ENCODE measurements at places on chromosomes 16 and 17.

GRCh38 chr16:2954656-2955381 lies 9.3 kb upstream of the KREMEN2 start:
- no peak for DNase-seq

GRCh38 chr17:34637548-34638525 lies 58.5 kb downstream of the TMEM132E start:
- DNase-seq = peak; percentile 87

DNA sequence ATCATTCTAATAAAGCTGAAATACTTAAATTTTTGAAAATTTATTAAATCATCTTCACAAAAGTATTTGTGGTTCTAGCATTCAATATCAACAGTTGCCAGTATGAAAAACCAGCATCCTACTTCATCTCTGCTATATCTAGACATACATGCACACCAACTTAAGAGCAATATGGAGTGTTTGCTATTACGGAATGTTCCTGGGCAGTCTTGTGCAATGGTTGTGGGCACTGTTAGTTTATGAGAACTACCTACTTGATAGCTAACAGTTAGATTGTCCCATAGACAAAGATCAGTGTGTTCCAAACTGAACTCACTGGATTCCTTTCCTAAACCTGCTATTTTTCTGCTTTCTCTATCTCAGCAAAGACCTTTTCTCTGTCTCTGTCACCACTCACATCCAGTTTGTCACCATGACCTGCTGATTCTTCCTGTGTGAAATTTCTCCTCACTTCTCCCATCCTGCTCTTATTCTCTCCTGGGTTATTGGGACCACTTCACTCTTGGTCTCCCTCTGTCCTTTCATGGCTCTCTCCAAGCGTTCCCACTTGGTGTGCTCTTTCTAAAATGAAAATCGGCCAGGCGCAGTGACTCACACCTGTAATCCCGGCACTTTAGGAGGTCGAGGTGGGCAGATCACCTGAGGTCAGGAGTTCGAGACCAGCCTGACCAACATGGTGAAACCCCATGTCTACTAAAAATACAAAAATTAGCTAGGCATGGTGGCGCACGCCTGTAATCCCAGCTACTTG lies 27.7 kb downstream of the CNTROB start:
- DNase-seq = no peak

DNA sequence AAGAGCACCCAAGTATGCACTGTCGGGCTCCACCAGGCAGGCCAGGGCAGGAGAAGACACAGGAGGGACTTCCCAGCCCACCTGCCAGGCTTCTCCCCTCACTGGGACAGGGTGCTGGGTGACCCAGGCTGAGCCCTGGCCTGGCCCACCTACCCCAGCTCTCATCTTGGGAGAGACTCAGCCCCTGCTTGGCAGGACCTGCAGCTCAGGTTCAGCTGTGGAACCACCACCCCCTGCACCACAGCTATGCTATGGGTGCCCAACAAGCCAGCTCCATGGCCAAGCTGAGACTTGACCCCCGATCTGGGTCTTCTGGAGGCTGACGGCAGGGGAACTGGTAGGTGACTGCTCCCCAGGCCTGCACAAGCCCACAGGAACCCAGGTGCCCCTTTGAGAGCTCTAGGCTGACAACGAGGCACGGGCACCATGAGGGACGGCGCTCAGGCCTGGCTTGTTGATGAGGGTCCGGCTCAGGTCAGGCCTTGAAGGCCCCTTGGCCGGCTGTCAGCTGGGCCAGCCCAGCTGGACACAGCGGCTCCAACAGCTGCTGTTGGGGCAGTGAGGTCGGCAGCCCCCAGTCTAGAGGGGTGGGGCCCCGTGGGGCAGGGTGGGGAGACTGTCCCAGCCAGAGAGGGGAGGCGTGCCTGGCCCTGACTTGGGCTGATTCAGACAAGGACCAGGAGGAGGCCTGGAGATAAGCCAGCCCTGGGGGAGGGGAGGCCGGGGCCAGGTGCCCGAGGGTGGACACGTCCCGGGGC lies 4.6 kb downstream of the RPUSD1 start:
- no peak for DNase-seq

GRCh38 chr16:77409311-77409710 lies 25.5 kb downstream of the ADAMTS18 start:
- DNase-seq = no peak

DNA sequence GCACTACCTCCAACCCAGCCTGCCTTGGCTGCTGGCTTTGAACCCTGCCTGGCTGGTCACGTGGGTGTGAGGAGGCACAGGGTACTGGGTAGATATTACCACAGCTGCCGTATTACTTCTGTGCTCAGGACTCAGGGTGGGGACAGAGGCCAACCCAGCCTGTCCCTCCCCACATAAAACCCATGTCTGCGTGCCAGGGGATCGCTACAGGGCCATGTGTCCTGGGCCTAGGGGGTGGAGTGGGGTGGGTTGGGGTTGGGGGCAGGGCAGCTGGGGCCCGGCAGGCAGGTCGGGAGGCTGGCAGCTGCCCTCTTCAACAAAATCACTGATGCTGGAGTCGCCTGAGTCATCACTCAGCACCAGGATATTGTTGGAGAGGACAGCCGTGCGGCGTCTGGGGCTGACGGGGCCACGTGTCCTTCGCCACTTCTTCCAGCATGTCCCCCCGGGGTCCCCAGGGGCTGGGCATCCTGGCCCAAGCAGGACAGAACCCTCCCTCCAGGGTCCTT lies 39.7 kb upstream of the PVALEF start:
- DNase-seq = no peak

DNA sequence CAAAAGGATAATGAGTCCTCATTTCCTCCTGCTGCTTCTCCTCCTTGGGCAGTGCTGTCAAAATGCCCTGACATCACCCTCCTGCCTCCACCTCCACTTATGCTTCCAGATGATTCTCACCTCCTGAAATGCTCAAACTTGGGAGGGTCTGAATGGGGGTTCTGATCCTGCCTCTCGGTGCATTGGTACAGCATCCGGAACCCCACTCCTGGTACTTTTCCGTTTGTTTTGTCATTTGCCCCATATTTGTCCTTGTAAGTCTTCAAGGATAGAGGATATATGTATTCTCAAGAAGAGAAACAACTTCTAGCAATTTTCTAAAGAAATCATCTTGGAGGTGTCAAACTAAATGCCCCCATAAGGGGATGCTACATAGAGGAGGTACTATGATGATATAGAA lies 148.3 kb downstream of the SHISA9 start:
- DNase-seq = no peak

DNA sequence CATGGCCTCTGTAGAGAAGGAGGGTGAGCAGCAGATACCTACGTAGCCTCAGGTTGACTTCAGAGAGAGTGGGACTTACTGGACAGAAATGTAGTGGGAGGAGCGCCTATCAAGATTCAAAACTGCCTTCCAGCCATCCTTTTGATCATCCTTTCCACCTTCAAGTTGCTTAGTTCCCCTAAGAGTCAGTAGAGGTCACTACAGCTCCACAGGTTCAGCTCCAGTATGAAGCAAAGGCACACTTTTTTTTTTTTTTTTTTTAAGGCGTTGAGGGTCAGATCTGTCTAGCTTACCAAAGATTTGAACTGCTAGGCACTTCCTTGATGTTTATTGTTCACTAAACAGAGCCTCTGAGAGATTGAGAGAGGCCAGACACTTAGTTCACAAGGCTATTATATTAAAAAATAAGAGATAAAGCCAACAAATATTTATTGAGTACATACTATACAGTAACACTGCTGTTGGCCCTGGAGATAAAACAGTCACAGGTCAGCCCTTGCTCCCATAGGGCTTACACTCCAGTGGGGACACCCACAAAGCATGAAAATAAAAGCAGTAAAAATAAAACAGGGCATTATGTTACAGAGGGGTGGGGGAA lies 3.1 kb downstream of the RNF227 start:
- peak; percentile 80 for DNase-seq

DNA sequence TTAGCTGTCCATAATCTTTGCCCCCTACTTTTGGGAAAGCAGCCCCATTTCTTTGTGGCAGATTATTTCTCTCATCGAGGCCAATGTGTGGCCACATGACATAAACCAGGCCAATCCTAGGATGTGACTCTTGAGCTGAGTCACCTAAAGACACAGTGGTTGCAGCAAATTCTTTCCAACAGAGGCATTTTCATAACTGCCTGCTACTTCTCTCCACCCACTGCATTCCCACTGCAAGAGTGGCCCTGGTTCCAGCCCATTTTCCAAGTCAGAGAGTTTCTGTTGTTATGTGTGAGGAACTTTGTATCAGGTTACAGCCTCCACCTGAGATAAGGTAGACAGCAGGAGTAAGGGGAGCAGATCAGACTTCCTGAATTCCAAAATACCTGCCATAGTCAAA lies 195.2 kb downstream of the RGS9 start:
- peak; percentile 77 for DNase-seq

DNA sequence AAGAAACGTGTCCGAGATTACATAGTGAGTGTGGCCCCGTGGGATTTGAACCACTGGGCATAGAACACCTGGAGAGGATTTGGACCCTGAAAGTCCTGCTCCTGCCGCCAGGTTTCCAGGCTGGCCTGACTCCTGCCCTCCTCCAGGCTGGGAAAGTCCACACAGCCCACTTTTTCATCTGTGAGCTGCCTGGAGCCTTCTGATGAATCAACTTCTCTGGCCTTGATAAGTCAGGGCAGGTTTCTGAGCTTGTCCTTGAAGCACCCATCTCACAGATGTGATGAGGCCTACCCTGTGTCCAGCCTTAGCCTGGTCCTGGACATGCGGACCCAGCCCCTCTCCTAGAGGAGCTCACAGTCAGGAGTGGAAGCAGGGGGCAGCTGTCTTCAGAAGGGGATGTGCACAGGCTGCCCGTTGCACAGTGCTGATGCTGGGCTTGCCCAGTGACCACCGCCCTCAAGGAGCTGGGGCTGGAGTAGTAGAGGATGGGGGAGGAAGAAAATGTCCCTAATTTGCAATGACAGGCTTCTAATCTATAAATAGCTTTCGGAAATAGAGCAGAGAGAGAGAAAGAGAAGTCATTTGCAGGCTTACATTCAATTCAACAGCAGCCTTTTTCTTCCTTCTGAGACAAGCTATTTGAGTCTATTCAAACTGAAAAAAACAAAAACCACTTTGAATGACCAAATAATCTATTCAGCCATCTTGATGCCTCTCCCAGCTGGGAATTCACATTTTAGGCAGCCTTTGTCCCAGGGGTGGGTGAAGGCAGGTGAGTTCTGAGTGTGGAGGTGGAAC lies 73.5 kb upstream of the DNAJA2 start:
- DNase-seq = no peak

DNA sequence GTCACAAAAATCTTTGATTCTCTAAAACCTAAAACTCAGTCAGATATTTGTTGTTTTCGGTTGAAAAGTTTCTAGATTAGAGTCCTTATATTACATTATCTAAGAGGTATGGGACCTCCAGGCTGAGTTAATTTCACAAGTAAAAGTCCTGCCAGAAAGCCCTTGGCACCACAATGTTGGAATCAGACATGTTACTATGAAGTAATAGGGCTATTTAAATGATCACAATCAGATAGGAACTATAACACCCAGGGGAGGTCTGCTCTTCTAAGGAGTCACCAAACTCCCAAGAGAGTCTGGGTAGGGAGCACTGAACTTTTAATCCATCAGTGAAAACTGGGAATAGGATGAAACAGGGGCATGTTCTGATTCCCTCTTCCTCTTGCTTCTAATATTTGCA lies 54.2 kb downstream of the WIPI1 start:
- DNase-seq = no peak

DNA sequence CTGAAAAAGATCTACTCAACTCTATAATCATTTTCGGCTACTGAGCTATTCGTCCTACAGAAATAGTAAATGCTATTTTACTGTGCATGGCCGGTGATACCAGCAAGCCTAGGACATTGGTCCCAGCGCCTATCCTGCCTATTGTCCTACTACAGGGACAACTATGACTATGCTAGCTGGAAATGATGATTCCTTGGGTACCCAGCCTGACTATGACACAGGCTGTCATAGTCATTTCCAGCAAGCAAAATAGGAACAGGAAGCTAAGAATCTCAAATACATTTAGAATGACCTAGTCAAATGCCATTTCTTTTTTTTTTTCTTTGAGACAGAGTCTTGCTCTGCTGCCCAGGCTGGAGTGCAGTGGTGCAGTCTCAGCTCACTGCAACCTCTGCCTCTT lies 33.7 kb upstream of the HSBP1 start:
- no peak for DNase-seq

DNA sequence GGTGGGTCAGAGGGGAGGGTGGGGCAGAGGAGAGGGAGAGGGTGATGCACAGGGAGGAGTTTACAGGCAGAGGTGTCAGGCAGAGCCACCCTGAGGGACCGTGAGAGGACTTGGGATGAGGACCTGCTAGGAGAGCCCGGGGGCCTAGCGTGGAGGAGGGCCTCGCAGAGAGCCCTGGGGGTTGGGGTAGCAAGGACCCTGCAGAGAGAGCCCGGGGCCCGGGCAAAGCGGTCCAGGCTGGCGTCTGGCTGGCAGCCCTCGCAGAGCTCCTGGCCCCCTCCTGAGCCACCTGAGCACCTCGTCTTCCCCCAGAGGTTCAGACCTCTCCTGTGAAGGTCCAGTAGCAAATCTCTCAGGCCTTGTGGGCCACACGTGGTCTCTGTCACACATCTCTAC lies 42.0 kb upstream of the ZNF469 start:
- DNase-seq = no peak

DNA sequence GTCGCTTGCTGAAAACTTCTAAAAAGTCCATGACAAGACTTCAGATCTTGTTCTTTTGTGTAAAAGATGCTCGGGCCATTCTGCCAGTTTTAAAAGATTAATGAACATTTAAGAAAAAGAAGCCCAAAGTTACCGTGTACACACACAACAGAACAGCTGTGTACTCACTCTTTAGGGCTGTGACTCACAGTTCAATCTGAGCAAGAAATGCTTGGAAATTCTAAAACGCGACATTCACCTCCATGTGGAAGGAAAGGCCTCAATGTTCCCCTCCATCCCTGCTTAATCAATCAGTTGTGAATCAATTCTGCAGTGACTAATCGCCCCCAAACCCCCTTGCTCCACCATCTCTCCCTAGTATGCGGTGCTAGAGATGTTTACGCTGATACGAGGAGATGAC lies 609.9 kb upstream of the SALL1 start:
- DNase-seq = no peak

DNA sequence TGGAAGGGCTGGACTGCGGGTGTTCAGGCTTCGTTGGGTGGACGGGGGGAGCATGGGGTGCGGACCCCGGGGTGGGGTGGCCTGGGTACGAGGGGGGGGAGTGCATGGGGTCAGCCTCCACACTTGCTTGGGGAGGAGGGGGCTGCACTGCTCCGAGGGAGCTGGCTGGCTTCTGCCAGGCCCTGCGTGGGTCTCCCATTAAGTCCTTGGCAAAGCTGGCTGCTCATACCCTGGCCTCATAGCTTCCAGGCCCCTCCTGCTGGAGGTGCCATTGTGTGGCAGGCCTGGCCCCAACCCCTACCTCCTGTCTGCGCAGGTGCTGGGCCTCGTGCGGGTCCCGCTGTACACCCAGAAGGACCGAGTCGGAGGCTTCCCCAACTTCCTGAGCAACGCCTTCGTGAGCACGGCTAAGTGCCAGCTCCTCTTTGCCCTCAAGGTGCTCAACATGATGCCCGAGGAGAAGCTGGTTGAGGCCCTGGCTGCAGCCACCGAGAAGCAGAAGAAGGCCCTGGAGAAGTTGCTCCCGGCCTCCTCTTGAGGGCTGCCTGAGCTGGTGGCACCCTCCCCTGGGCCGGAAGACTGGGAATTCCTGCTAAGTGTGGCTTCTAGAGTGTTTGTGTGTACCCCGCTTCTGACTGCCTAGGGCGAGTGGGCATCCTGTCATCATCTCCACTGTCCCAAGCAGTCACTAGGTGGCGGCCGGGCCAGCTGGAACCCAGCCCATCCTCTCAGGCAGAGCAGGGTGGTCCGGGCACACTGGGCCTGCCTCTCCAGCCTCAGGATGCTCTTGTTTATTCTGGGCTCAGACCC lies 1.5 kb downstream of the NUDT16L1 start:
- peak; percentile 67 for DNase-seq

Data from AG08396 (cell line).